SJSA1 (cell line): ENCODE measurements at places on chromosomes 13 and 19.
A peak's percentile ranks its signal among the peaks of the same experiment; 100 is the strongest.

DNA sequence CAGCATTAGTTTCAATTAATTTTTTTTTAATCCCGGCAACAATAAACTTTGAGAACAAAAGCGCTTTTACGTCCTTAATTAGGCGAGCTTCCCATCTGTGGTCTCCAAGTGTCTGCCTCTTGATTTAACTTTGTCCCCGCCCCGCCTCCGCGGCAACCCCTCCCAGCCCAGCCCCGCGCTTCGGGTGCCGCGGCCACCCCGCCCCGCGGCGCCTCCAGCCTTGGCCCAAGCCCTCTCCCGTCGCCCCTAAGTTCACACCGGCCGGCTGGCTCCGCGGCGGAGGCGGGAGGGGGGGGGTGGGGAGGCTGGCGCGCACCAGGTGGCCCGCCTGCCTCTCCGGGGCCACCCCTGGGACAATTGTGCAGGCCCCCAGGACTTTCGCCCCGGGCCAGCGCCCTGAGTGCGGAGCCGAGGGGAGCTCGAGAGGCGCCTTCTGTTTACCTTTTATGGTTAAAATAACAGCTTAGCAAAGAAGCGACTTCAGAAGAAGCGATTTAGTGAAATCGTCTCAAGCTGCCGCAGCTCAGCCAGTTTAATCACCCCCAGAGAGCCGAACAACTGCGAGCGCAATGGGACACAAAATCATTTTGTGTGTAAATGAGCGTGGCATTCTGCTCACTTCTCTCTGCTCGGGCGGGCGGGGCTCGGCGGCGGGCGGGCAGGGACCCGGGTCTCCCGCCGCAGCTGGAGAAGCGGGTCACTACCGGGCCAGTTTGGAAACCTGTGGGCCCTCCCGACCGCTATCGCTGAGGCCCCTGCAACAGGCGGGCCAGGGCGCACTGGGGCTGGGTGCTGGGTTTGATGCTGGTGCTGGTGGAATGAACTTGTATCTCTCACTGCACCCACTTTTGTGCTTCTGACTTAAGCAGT lies 1.4 kb downstream of the KCTD15 start:
- H3K4me1 ChIP-seq = peaks cover 17% of the 10 kb centered on the region
- H3K27me3 ChIP-seq = peaks cover 78% of the 10 kb centered on the region
- peak overlapping the region; percentile 45 for H3K4me3 ChIP-seq
- DNase-seq = no peak
- H3K36me3 ChIP-seq = no peaks in the 10 kb centered on the region
- no peak overlapping the region for H3K27ac ChIP-seq

DNA sequence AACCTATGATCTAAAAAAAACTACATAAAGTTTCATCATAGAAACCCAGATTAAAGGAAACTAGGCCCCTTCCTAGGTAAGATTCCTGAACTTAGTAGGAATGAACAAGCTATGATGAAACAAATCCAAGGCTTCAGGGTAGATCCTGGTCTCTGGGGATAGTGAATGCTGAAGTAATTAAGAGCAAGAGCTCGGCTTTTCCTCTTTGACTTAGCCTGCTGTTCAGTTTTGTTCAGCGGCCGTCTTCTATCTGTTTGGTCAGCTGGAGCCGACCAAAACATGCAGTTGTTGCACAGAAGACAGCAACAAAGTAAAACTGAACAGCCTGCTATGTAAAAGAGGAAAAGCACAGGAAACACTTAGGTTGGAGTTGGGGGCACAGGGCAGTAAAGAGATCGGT lies 44.1 kb upstream of the RFXAP start:
- H3K27ac ChIP-seq = no peak overlapping the region
- no peaks in the 10 kb centered on the region for H3K36me3 ChIP-seq
- no peak overlapping the region for H3K4me3 ChIP-seq
- DNase-seq = no peak
- H3K4me1 ChIP-seq = peaks cover 12% of the 10 kb centered on the region

- H3K27ac ChIP-seq = no peak overlapping the region; the same call in 1 of the 2 replicates
- DNase-seq = peak; percentile 42
- peaks cover 29% of the 10 kb centered on the region for H3K4me1 ChIP-seq
- no peaks in the 10 kb centered on the region for H3K27me3 ChIP-seq
These were observed 190.9 kb upstream of the RNF113B start for GRCh38 chr13:98368019-98368418.

DNA sequence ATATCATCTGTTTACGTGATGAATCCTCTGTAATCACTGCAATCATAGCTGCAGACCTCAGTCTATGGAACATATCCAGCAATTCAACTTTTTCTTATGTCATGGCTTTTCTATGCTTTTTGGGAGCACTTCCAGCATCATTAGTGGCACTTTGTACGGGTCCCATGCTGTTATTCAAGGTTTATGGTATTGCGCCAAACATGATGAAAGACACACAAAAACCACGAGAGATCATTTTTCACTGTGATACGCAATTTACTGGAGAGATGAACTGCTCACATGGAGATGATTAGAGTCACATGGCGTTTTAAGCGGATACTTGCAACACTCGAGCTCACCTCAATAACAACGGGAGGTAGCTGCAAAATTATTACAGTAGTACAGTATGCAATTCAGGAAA lies 2101.7 kb upstream of the PCDH20 start:
- no peaks in the 10 kb centered on the region for H3K27me3 ChIP-seq
- H3K4me3 ChIP-seq = no peak overlapping the region
- no peak for DNase-seq
- no peak overlapping the region for H3K27ac ChIP-seq
- no peaks in the 10 kb centered on the region for H3K4me1 ChIP-seq

DNA sequence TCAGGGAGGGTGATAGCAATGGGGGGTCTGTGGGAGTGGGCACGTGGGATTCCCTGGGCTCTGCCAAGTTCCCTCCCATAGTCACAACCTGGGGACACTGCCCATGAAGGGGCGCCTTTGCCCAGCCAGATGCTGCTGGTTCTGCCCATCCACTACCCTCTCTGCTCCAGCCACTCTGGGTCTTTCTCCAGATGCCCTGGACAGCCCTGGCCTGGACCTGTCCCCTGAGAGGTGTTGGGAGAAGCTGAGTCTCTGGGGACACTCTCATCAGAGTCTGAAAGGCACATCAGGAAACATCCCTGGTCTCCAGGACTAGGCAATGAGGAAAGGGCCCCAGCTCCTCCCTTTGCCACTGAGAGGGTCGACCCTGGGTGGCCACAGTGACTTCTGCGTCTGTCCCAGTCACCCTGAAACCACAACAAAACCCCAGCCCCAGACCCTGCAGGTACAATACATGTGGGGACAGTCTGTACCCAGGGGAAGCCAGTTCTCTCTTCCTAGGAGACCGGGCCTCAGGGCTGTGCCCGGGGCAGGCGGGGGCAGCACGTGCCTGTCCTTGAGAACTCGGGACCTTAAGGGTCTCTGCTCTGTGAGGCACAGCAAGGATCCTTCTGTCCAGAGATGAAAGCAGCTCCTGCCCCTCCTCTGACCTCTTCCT lies 9.3 kb upstream of the CEACAM7 start:
- no peaks in the 10 kb centered on the region for H3K36me3 ChIP-seq
- no peak overlapping the region for H3K4me3 ChIP-seq
- DNase-seq = no peak
- H3K4me1 ChIP-seq = no peaks in the 10 kb centered on the region
- no peak overlapping the region for H3K27ac ChIP-seq
- H3K27me3 ChIP-seq = no peaks in the 10 kb centered on the region

GRCh38 chr19:13120817-13121216 lies 2.8 kb downstream of the NACC1 start:
- DNase-seq = no peak
- no peak overlapping the region for H3K4me3 ChIP-seq
- H3K27me3 ChIP-seq = no peaks in the 10 kb centered on the region
- H3K36me3 ChIP-seq = peaks cover 49% of the 10 kb centered on the region
- peaks cover 37% of the 10 kb centered on the region for H3K4me1 ChIP-seq
- H3K27ac ChIP-seq = no peak overlapping the region

GRCh38 chr19:13010992-13011652 lies 15.8 kb downstream of the NFIX start:
- no peak overlapping the region for H3K27ac ChIP-seq
- no peak overlapping the region for H3K4me3 ChIP-seq
- no peaks in the 10 kb centered on the region for H3K27me3 ChIP-seq

- peaks cover 15% of the 10 kb centered on the region for H3K36me3 ChIP-seq
- no peak for DNase-seq
- H3K4me1 ChIP-seq = no peaks in the 10 kb centered on the region
- no peak overlapping the region for H3K27ac ChIP-seq
- no peak overlapping the region for H3K4me3 ChIP-seq
- no peaks in the 10 kb centered on the region for H3K27me3 ChIP-seq
These were observed 87.9 kb downstream of the DIAPH3 start for GRCh38 chr13:60075850-60076249.

DNA sequence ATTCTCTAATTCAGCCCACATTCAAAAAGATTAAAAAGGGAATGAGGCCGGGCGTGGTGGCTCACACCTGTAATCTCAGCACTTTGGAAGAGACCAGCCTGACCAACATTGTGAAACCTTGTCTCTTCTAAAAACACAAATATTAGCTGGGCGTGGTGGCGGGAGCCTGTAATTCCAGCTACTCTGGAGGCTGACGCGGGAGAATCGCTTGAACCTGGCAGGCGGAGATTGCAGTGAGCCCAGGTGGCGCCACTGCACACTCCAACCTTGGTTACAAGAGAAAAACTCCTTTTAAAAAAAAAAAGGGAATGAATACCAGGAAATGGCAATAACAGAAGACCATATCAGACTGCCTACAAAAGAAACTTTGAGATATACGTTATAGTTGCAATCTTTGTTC lies 1244.5 kb downstream of the PCDH9 start:
- H3K4me3 ChIP-seq = no peak overlapping the region
- H3K4me1 ChIP-seq = no peaks in the 10 kb centered on the region
- no peak overlapping the region for H3K27ac ChIP-seq
- DNase-seq = no peak

DNA sequence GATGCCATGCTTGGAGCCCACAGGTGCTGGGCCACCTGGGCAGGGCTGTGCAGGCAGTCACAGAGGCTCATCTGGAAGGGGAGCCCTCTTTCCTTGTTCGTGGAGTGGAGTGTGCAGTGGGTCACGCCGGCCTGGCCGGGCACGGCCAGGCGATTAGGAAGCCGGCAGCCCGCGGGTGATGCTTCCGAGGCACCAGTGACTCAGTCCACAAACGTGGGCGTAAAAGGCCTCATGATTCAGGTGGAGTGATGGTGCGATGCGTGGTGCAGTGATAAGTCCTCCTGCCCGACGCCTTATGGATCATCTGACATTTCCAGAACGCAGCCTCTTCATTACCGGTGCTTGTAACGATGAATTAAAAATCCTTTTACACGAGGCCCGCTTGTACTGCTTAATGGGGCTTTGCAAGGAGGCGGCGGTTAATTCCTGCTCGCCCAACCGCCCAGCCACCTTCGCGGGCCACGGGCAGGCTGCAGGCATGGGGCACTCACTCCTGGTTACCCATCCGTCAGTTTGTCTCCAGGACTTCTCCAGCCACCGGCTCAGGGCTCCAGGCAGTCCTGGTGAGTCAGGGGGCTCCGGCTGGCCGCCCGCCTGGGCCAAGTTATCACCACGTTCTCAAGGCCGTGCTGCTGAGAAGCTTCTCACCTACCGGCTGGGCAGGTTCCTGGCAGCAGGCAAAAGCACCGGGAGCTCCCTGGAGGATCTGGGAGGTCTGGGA lies 172.4 kb downstream of the KDM4B start:
- no peak overlapping the region for H3K4me3 ChIP-seq
- peaks cover 11% of the 10 kb centered on the region for H3K4me1 ChIP-seq
- DNase-seq = no peak
- no peak overlapping the region for H3K27ac ChIP-seq
- no peaks in the 10 kb centered on the region for H3K27me3 ChIP-seq

GRCh38 chr19:48111280-48111679 lies 663 bp upstream of the PLA2G4C start:
- H3K4me3 ChIP-seq = no peak overlapping the region
- H3K4me1 ChIP-seq = peaks cover 27% of the 10 kb centered on the region
- H3K36me3 ChIP-seq = peaks cover 4% of the 10 kb centered on the region; the same call in 1 of the 2 replicates
- DNase-seq = no peak
- H3K27me3 ChIP-seq = no peaks in the 10 kb centered on the region
- peak overlapping the region; percentile 86 for H3K27ac ChIP-seq

DNA sequence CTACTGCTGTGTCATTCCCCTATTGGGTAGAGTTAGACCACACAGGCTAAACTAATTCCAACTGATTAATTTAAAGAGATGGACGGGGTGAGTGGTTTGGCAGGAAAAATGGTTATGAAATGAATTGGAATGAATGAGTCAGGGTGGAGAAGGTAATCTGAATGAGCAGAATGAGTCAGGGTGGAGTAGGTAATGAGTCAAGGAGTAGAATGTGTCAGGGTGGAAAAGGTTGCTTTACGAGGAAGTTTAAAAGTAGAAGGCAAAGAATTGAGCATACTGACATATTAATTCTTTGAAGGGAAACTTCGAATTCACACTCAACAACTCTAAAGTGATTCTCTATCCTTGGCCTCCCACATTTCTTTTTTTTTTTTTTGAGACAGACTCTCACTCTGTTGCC lies 12.7 kb upstream of the ZNF121 start:
- no peaks in the 10 kb centered on the region for H3K27me3 ChIP-seq
- H3K36me3 ChIP-seq = no peaks in the 10 kb centered on the region
- no peak for DNase-seq
- no peak overlapping the region for H3K4me3 ChIP-seq

GRCh38 chr19:30155381-30156200 lies 213.6 kb downstream of the URI1 start:
- H3K27ac ChIP-seq = no peak overlapping the region
- DNase-seq = no peak
- H3K27me3 ChIP-seq = peaks cover 4% of the 10 kb centered on the region; the same call in 1 of the 2 replicates
- no peak overlapping the region for H3K4me3 ChIP-seq

- DNase-seq = no peak
- no peaks in the 10 kb centered on the region for H3K4me1 ChIP-seq
These were observed 10.8 kb upstream of the PGLS start for GRCh38 chr19:17500447-17501198.

DNA sequence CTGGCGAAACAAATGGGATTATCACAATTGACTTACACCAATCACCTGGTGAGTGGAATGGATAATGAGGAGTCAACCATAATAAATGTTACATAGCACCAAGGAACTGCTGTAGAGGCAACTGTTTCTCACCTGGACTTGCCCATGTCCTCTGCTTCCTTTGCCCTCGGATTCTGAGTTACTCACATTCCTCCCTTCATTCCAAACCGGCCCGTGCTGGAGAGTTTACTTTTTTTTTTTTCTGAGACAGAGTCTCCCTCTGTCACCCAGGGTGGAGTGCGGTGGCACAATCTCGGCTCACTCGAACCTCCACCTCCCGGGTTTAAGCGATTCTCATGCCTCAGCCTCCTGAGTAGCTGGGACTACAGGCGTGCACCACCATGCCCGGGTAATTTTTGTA lies 41.5 kb upstream of the TSC22D1 start:
- H3K27ac ChIP-seq = no peak overlapping the region
- 0 out of 2 replicates have a peak, but pooled peaks cover 3% of the 10 kb centered on the region for H3K27me3 ChIP-seq
- no peak for DNase-seq
- no peak overlapping the region for H3K4me3 ChIP-seq

- H3K4me1 ChIP-seq = peaks cover 21% of the 10 kb centered on the region
- peaks cover 21% of the 10 kb centered on the region for H3K27me3 ChIP-seq
- DNase-seq = no peak
- H3K36me3 ChIP-seq = no peaks in the 10 kb centered on the region
- H3K4me3 ChIP-seq = no peak overlapping the region
These were observed 8.9 kb downstream of the ZNF541 start for GRCh38 chr19:47564081-47564480.

- peaks cover 25% of the 10 kb centered on the region for H3K4me1 ChIP-seq
- H3K27ac ChIP-seq = no peak overlapping the region
- peaks cover 19% of the 10 kb centered on the region for H3K36me3 ChIP-seq
- no peaks in the 10 kb centered on the region for H3K27me3 ChIP-seq
- DNase-seq = no peak
- no peak overlapping the region for H3K4me3 ChIP-seq
These were observed 2.8 kb upstream of the TPM4 start for GRCh38 chr19:16073481-16073880.

GRCh38 chr19:7635670-7636069 lies 1.2 kb upstream of the STXBP2 start:
- no peak for DNase-seq
- peaks cover 3% of the 10 kb centered on the region for H3K4me1 ChIP-seq
- 0 out of 2 replicates have a peak, but pooled peaks cover 3% of the 10 kb centered on the region for H3K36me3 ChIP-seq
- H3K27ac ChIP-seq = no peak overlapping the region
